Motor neuron (in vitro differentiated cells): ENCODE measurements at places on chromosomes 3 and 15. TPM values are rescaled to one million over a fixed set of nuclear protein-coding genes. Genes with fewer than 3 reads are reported as not detected.

DNA sequence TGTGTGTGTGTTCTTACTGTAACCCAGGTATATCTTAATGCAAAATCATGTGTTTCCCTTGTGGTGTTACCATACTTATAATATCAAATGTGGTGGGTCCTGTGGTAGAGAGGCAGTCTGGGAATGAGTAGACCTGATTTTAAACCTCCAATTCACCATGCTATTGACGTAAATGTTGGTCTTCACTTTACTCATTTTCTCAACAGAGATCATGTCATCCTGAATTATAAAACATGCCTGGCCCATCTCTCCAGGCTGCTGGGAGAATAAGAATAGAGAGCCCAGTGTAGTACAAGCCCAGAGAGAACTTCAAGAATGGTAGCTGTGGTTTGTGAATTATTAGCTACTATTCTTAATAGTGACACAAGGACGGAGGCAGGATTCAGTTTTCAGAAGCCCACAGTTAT lies 88.1 kb downstream of the MBNL1 start:
- no peak for ATAC-seq

GRCh38 chr3:104832530-104832929 lies 534.2 kb upstream of the ALCAM start:
- ATAC-seq: no peak

GRCh38 chr3:52458770-52459545 lies 3.6 kb downstream of the NISCH start:
- no peak for ATAC-seq

- ATAC-seq: no peak
Measured at GRCh38 chr3:58000306-58001085, 7.7 kb upstream of the FLNB start.

GRCh38 chr3:20141851-20142250 lies 44.2 kb downstream of the SGO1 start:
- ATAC-seq: peak; percentile 100

GRCh38 chr3:50271314-50271936 lies 2.5 kb downstream of the SEMA3B start:
- no peak for ATAC-seq

DNA sequence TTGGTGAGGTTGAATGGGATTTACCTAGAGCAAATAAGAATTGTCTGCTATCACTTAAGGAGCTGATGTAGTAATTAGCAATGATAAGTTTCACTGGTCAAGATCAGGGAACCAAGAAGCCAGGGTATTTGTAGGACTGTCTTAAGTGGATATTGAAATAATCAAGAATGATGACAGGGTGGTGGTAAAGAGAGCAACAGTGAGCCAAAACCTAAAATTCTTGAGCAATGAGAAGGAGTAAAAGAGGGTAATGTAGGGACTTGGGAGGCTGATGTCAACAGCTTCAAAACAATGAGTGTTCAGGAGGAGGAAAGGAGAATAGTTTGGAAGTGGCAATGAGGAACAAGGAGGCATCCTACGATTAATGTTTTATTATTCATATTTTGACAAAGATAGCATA lies 31.5 kb upstream of the SLC2A2 start:
- ATAC-seq: no peak

DNA sequence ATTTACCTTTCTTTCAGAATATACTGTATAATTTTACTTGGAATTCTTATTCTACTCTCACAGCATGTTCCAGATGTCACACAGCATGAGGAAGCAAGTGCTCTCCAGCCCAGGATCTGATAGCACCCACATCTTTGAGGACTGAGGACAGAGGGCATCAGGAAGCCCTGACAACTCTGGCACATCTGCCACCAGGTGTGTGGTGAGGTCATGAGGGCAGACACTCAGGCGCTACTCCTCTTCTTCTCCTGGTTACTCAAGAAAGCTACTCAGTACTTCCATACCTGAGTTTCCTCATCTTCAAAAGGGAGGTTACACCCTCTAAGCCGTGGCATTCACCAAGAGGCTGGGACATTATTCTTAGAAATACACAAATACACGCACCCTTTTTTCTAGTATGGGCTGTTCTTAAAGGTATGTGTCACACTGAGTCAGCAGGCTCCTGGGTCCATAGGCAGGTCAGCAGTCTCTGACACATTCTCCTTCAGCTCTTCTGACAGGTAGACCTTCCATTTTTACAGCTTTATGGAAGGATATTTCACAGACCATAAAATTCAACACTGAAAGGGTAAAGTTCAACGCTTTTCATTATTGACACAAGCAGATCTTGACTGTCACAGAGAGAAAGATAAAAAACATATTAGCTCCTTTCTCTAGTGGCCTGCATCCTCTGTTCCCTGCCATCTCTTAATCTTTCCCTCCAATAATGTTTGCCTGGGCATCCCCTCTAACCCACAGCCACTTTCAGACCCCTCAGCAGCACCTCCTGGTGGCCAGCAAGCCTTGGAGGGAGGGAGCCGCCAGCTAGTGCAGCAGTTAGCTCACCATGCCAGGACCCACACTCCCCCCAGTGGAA lies 103.2 kb upstream of the TJP1 start:
- peak; percentile 78 for ATAC-seq

GRCh38 chr3:148816427-148816826 lies 11.2 kb upstream of the CPB1 start:
- ATAC-seq: no peak

GRCh38 chr15:75533945-75534344 lies 45.2 kb downstream of the PTPN9 start:
- ATAC-seq: no peak

DNA sequence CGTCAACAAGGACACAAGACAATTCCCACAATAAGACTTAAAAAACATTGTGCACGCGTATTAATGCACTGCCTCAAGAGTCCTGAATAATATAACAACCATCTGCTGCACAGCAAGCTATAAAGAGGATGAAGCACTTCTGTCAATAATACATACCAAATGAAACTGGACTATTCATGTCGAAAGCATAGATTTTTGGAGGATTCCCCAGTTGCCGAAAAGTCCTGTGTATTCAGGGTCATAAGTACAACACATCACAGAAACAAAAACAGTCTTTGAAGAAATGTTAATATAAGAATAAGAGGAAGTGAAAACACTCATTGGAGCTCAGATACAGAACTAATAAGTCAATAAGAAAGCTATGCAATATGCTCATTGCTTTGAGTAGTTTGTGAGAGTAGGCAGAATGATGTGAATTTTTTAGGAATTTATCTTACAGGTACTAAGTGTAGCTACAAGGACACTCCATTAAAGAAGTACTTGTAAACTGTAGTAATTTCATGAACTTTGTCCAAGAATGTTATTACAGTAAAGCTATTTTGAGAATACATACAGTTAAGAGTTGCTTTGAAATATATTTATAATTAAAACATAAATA lies 31.6 kb downstream of the CBLB start:
- ATAC-seq: no peak

- no peak for ATAC-seq
Measured at GRCh38 chr3:166484470-166484869, 647.2 kb upstream of the BCHE start.

- ATAC-seq: no peak
Measured at GRCh38 chr3:189305412-189305811, 133.6 kb downstream of the TPRG1 start.

Gene SLC2A2
- total RNA-seq: not detected in 2 replicates

Gene KNG1
- not detected in 2 replicates for total RNA-seq

Gene OSTN
- 0.15 TPM in 1 of 2 replicates, not detected in the other for total RNA-seq

Gene AGBL1
- 0.23 and 0.24 TPM in 2 replicates for total RNA-seq

Gene STARD9
- total RNA-seq: 5.9 and 6.3 TPM in 2 replicates
